ENCODE measurements at places on chromosomes 11 and 22.
A peak's percentile ranks its signal among the peaks of the same experiment; 100 is the strongest.

DNA sequence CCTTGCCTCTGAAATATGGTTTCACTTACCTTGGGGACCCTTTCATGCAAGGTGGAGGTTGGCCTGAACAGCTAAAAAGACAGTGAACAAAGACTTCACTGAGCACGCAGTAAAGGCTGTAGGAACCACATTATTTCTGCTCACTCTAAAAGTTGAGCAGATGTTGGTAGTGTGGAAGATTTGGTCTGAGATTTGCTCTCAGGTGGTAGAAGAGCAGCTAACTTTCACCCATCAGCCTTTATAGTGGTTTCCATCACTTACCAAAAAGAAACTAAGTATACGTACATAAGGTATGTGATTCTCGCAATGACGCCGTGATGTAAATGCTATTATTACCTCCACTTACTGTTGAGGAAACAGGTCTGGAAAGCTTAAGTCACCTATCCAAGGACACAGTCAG is 47.3 kb downstream of the PRR5L start:
- DNase-seq: no peak
- no peaks in the 10 kb centered on the region for H3K4me1 ChIP-seq
- H3K27ac ChIP-seq: no peak overlapping the region
- no peaks in the 10 kb centered on the region for H3K36me3 ChIP-seq
- no peak overlapping the region for H3K4me3 ChIP-seq

DNA sequence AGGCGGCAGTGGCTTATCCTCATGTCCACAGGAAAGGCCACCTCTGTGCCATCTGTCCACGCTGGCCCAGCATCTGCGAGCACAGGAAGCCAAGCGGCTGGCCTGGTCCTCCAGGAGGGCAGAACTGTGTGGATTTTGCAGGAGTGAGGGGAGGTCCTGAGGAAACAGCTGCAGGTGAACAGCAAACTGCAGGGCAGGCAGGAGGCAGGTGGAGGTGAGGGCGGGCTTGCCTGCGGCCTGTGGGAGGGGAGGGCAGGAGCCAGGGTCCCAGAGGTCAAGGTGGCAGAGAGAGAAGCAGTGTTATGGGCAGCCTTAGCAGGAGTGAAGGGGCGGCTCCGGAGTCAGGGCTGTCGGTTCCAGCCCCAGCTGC is 369.7 kb downstream of the SHANK2 start:
- no peaks in the 10 kb centered on the region for H3K4me1 ChIP-seq
- no peaks in the 10 kb centered on the region for H3K36me3 ChIP-seq
- H3K27ac ChIP-seq: no peak overlapping the region
- no peak overlapping the region for H3K4me3 ChIP-seq

DNA sequence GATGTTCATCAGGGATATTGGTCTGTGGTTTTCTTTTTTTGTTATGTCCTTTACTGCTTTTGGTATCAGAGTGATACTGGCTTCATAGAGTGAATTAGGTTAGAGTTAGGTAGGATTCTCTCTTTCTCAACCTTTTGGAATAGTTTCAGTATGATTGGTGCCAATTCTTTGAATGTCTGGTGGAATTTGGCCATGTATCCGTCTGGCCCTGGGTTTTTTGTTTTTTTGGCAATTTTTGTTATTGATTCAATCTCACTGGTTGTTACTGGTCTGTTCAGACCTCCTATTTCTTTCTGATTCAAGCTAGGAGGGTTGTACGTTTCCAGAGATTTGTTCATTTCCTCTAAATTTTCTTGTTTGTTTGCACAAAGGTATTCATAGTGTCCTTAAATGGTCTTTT is 54.4 kb downstream of the ATXN10 start:
- peaks cover 37% of the 10 kb centered on the region for H3K36me3 ChIP-seq
- no peak for DNase-seq
- no peaks in the 10 kb centered on the region for H3K27me3 ChIP-seq
- H3K4me1 ChIP-seq: no peaks in the 10 kb centered on the region
- no peak overlapping the region for H3K4me3 ChIP-seq
- H3K27ac ChIP-seq: no peak overlapping the region

DNA sequence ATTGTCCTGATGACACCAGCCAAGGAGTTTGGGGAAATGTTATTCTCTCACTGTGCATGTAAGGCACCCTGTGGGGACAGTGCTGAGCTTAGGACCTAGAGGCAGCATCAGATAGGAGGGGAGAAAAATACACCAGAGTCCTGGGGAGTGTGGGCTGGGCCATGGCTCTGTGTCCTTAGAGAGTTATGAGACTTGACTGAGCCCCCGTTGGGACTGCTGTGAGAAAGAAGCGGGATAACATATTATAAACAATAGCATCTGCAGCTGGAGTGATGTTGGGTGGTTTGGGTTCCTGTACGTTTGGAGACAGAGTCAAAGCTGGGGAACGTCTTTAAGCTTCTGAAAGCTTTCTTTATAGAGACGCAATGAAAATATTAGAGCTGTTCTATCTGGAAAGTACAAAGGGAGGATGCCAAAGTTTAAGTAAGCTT is 90.9 kb upstream of the CRTAM start:
- H3K4me3 ChIP-seq: no peak overlapping the region
- no peaks in the 10 kb centered on the region for H3K36me3 ChIP-seq
- DNase-seq: no peak
- no peak overlapping the region for H3K27ac ChIP-seq
- no peaks in the 10 kb centered on the region for H3K27me3 ChIP-seq

DNA sequence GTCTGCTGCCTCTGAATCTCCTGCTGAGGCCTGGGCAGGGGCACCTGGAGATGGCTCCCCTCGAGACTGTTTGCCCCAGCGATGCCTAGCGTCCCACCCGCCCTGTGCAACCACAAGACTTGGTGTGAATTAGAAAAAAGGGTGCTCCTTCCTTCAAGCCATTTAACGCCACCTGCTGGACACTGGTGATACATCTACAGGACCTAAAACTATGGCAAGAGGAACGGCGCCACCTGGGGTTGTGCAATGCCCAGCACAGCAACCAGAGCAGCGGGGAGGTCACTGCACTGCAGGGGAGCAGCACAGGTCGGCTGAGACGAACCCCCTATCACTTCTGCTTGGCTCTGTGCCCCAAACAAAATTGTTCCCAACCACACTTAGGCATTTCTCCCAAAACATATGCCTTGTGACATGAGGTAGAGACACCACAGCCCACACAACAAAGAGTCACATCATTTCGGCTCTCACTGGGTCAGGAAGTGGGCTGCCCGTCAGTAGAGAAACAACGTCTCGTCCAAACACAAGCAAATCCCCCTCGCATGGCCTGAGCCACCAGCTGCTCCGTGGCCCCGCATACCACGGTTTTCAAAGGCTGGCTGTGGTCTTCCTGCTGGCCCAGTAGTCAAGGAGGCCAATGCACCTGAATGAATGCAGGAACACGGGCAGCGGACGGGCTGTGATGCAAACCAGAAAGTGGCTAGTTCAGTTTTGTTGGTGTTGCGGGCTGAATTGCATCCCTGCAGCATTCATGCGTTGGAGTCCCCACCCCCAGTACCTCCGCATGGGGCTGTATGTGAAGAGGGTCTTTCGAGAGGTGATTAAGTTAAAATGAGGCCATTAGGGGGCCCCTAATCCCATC is 171.9 kb downstream of the SHANK2 start:
- no peak overlapping the region for H3K4me3 ChIP-seq
- no peaks in the 10 kb centered on the region for H3K36me3 ChIP-seq
- DNase-seq: no peak
- no peaks in the 10 kb centered on the region for H3K27me3 ChIP-seq

GRCh38 chr11:70782401-70782913 is 384.1 kb downstream of the CTTN start:
- H3K36me3 ChIP-seq: no peaks in the 10 kb centered on the region
- no peaks in the 10 kb centered on the region for H3K27me3 ChIP-seq
- no peak overlapping the region for H3K27ac ChIP-seq
- no peaks in the 10 kb centered on the region for H3K4me1 ChIP-seq

- H3K4me3 ChIP-seq: no peak overlapping the region
- no peaks in the 10 kb centered on the region for H3K27me3 ChIP-seq
- no peak overlapping the region for H3K27ac ChIP-seq
- H3K36me3 ChIP-seq: no peaks in the 10 kb centered on the region
- H3K4me1 ChIP-seq: no peaks in the 10 kb centered on the region
- DNase-seq: no peak
Measured at GRCh38 chr11:125022551-125022950, 40.6 kb upstream of the SLC37A2 start.

GRCh38 chr11:94183886-94184264 is 55.2 kb downstream of the PANX1 start:
- no peaks in the 10 kb centered on the region for H3K36me3 ChIP-seq
- H3K4me3 ChIP-seq: no peak overlapping the region
- DNase-seq: no peak
- H3K4me1 ChIP-seq: no peaks in the 10 kb centered on the region
- H3K27me3 ChIP-seq: no peaks in the 10 kb centered on the region

DNA sequence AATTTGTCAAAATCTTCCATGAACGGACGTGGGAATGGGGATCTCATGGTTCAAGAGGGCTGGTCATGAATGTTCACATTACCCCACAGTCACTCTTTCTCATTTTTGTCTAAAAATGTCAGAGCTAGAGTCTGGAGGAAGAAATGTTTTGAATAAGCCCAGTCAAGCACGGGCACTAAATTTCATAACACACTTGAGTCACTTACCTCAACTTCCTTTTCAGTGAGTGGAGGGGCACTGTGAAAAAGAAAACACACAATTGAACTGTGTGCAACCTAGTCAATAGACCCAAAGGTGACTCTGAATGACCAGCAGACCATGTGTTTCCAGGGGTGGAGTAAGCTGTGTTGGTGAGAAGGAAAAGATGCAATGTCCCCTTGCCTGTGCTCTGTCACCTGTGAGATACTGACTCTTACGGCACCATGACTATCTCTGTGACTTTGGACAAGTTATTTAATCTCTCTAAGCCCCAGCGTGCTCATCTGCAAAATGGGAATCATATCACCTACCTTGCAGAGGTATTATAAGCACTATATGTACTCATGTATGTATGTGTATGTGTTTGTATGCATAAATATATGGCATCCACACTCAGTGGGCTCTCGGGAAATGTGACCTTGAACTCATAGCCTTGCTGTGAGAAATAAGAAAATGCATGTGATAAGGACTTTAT is 38.2 kb upstream of the LYVE1 start:
- no peak for DNase-seq
- no peak overlapping the region for H3K4me3 ChIP-seq
- peaks cover 42% of the 10 kb centered on the region for H3K4me1 ChIP-seq
- H3K36me3 ChIP-seq: no peaks in the 10 kb centered on the region
- peak overlapping the region; percentile 91 for H3K27ac ChIP-seq

- peaks cover 11% of the 10 kb centered on the region for H3K27me3 ChIP-seq
- H3K27ac ChIP-seq: no peak overlapping the region
- H3K36me3 ChIP-seq: no peaks in the 10 kb centered on the region
- DNase-seq: no peak
Measured at GRCh38 chr11:36564376-36565030, 3.3 kb upstream of the RAG1 start.

DNA sequence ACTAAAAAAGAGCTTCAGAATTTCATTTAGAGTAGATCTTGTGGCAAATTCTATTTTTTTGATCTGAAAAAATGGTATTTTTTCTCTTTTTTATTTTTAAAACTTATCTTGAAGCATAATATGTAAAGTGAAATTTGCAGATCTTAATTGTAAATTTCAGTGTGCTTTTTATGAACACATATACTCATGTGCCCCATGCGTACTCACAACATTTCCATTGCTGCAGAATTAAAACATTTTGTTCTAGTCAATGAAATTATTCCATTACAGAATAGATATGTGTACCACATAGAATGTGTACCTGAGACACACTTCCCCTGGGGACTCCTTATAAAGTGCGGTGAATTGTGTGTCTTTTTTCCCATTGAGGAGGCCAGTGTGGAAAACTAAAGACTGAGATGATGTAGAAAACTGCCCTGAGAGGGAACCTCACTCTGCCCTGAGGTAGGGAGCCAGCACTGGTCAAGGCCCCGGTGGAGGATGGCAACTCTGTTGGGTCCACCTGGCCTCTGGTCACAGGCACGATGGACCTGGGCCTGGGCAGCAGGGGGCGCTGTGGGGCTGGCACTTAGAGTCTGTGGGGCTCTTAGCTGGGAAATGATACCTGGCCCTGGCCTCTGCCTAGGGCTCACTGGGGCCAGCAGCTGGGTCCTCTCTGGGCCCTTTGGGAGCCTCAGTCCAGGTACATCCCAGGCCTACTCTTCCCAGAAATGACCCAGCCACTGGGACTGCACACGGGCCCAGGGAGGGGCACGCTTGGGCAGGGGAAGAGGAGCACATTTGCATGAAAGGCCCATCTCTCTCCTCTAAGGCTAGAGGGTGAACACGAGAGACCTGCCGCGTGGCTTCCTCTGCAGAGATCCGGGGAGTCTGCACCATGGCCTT is 77.9 kb upstream of the TOP3B start:
- H3K27me3 ChIP-seq: peaks cover 45% of the 10 kb centered on the region
- H3K4me1 ChIP-seq: no peaks in the 10 kb centered on the region
- H3K4me3 ChIP-seq: no peak overlapping the region
- peak overlapping the region; percentile 68 for H3K27ac ChIP-seq
- H3K36me3 ChIP-seq: no peaks in the 10 kb centered on the region

DNA sequence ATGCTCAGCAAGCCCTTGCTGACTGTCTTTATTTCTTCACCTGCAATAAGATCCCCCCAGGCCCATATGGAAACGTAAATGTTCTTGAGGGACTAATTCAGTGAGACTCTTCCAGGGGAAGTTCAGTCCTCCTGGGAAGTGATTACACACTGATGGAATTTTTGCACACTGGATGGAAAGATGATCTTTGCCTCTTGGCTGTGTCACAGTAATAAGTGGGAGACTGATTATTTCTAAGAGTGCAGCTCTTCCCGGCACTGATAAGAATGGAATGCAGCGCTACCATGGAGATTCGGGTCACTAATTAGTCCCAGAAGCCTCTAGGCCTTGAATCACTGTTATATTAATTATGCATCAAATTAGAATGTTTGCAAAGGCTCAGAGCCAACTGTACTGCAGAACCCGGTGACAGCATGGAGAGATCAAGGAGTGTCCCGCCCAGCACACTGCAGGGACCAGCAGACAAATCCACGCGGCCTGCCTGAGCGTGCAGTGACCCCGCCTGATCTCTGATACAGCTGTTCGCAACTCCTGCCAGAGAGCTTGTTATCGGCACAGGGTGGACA is 178.3 kb downstream of the SNX19 start:
- H3K4me1 ChIP-seq: peaks cover 16% of the 10 kb centered on the region
- H3K4me3 ChIP-seq: no peak overlapping the region
- no peaks in the 10 kb centered on the region for H3K27me3 ChIP-seq
- H3K27ac ChIP-seq: no peak overlapping the region

DNA sequence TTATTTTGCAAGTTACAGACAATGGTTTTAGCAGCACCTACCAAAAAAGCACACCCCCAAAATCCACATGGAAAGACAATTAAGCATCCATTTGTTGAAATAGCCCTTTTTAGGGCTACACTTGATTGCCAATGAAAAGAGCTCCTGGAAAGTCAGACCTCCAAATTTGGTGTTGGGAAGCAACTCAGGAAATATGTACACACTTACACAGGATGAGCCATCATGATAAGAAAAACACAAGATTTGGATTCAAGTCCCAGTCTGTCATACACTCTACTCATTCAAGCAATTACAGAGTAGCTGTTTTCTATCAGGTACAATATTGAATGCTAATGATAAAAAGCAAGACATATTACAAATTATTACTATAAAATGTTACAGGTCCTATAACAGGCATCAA is 31.5 kb downstream of the FAM168A start:
- no peak for DNase-seq
- H3K27me3 ChIP-seq: no peaks in the 10 kb centered on the region
- H3K36me3 ChIP-seq: peaks cover 8% of the 10 kb centered on the region
- no peak overlapping the region for H3K4me3 ChIP-seq
- no peak overlapping the region for H3K27ac ChIP-seq
- peaks cover 13% of the 10 kb centered on the region for H3K4me1 ChIP-seq

- no peak overlapping the region for H3K4me3 ChIP-seq
- DNase-seq: no peak
- no peak overlapping the region for H3K27ac ChIP-seq
- H3K4me1 ChIP-seq: no peaks in the 10 kb centered on the region
Measured at GRCh38 chr11:59198726-59199125, 14.0 kb downstream of the MPEG1 start.
